ENCODE measurements at places on chromosomes 3 and 15. TPM values are rescaled to one million over a fixed set of nuclear protein-coding genes. Genes with fewer than 3 reads are reported as not detected.
A peak's percentile ranks its signal among the peaks of the same experiment; 100 is the strongest.

The ZBED2 gene
- not detected for total RNA-seq

- no peak for DNase-seq
Measured at GRCh38 chr3:152054315-152054714, 180.9 kb downstream of the SUCNR1 start.

The TRAIP gene
- total RNA-seq = 4.0 TPM

- DNase-seq = no peak
Measured at GRCh38 chr15:53716909-53717876, 42.3 kb downstream of the WDR72 start.

- no peak for DNase-seq
Measured at GRCh38 chr3:14687360-14687759, 12.4 kb downstream of the C3orf20 start.

- DNase-seq = no peak
Measured at GRCh38 chr3:113040231-113040630, 49.4 kb downstream of the GTPBP8 start.

DNA sequence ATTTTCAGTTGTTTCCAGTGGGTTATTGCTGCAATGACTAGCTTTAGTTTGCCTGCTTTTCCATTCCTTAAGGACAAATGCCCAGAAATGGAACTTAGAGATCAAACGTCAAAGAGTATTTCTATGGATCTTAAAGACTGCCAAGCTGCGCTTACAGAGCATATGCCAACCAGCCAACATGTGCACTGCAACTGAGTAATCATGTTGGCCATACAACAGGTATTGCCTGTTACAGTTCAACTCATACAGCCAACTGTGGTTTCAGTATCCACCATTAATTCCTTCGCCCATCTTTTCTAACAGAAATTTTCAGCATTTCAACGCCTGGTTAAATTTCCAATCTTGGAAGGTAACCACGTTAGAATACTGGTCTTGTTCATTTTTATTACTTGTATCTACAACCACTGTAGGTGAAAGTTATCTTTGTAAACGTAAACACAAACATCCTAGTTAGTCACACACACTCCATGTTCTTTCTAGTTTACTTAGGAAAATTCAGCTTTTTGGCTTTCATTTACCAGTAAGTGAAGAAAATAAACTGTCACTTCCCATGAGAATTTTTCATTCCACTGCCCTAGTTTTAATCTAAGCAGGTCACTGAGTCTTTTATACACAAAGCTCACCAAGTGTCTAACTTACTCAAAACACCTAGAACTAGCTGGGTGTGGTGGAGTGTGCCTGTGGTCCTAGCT lies 3.9 kb downstream of the RPL32 start:
- no peak for DNase-seq

The GOLGA8G gene
- total RNA-seq = not detected

DNA sequence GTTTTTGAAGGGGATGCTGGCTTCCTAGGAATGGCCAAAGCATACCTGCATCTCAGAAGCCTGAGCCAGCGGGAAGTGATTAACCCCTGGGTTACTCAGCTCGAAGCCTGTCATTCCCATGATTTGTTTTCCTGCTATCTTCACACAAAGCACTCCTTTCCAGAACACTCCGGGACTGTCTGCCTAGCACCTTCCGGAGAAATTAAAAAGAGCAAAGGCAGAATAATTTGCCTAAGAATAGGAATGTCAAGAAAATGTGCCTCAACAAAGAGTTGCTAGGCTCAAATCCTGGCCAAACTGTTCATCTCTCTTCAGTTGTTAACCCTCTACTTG lies 34.1 kb downstream of the TPM1 start:
- DNase-seq = no peak

The PEX5L gene
- total RNA-seq = 0.12 TPM

DNA sequence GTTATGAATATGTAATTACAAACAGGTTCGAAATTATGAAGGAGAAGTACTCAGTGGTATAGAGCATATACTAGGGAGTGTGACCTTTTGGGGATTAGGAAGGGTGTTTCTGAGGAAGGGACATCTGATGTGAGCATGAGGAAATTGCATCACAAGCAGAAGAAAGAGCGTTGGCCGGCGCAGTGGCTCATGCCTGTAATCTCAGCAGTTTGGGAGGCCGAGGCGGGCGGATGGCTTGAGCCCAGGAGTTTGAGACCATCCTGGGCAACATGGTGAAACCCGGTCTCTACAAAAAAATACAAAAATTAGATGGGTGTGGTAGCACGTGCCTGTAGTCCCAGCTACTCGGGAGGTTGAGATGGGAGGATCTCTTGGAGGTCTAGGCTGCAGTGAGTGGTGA lies 6.9 kb downstream of the CMTM7 start:
- DNase-seq = no peak

The HTD2 gene
- 9.7 TPM for total RNA-seq

The DBR1 gene
- total RNA-seq = 11.6 TPM

- DNase-seq = no peak
Measured at GRCh38 chr3:46146021-46146420, 62.1 kb downstream of the CCR1 start.

DNA sequence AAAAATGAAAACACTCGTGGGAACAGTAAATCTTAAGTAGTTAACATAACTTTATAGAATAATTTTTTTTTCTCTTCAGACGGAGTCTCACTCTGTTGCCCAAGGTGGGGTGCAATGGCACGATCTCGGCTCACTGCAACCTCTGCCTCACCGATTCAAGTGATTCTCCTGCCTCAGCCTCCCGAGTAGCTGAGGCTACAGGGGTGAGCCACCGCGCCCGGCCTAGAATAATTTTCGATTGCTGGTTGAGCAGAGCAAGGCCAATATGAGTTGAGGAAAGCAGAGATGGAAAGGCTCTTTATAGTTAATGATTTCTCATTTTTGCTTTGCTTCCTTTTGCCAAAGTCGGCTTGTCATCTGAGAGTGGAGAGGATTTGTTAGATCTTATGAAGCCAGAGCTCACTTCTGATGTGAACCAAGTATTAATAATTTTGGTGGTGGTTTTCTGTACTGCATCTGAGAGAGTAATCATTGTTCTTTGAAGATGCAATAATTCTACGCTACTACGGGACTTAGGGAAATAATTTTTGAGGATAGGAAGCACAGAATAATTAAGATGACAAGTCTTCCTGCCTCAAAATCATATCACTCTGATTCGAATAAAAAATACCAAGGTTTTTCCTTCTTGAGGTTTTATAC lies 1.6 kb upstream of the GOLM2 start:
- no peak for DNase-seq

GRCh38 chr15:77547801-77548588 lies 84.7 kb downstream of the LINGO1 start:
- no peak for DNase-seq

DNA sequence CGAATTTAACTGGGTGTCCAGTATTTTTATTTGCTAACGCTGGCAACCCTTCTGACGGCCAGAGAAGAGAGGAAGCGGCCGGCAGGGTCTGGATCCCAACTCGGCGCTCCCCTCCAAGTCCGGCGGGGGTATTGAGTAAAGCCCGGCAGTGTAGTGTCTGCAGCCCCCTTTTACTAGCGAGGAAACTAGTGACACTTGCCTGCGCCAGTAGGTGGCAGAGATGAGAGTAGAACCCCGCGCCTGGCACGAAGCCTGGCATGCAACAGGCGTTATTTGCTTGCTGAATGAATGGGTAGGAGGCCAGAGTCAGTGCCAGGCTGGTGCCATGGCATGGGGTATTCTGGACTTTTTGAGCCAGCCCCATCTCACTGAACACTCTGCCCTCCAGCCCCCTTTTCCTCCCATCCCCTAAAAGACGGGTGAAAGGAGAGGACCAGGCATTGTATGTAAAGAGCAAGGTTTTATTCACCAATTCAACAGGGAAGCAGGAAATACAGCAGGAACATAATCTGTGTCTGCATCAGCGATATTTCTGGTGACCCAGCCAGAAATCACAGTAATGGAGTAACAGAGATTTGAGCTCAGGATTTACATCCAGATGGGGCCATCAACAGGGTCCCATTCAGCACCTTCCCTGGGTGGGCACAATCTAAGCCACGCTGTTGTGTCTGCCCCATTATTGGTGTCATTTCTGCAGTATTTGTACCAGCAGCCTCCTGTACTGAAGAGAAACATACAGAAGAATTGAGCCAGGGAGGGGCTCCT lies 788 bp upstream of the WDR73 start:
- peak; percentile 88 for DNase-seq

The ADGRG7 gene
- total RNA-seq = 13.9 TPM

DNA sequence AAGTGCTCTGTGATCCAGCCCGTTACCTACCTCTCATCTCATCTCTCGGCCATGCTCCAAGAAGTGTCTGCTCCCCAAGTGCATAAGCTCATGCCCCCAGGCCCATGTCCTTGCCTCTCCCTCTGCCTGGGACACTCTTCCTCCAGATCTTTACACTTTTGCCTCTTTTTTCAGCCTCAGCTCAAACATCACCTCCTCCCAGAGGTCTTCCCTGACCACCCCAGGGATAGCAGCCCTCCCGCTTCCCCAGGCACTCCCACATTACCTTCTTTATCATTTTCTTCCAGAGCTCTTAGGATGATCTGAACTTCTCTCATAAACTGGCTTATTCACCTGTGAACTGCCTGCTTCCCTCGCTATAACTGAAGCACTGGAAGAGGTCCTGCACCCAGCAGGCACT lies 2.7 kb upstream of the FURIN start:
- DNase-seq = no peak

DNA sequence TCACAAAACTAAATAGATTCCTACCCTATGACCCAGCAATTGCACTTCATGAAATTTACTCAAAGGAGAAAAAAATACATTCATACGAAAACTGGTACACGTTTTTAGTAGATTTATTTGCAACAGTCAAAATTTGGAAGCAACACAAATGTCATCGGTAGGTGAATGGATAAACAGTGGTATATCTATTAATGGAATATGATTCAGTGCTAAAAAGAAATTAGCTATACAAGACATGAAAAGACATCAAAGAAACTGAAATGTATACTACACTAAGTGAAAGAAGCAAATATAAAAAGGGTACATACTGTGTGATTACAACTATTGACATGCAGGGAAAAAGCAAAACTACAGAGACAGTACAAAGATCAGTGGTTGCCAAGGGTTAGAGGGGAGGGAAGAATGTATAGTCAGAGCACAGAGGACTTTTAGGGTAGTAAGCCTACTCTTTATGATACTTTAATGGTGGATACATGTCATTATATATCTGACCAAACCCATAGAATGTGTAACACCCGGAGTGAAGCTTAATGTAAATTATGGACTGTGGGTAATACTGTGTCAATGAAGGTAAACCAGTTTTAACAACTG lies 31.6 kb downstream of the RFX7 start:
- DNase-seq = no peak

- peak; percentile 59 for DNase-seq
Measured at GRCh38 chr15:82790321-82790720, 15.5 kb downstream of the FSD2 start.

The MAPKBP1 gene
- total RNA-seq = 15.2 TPM

The TM4SF18 gene
- total RNA-seq = 2.4 TPM

- no peak for DNase-seq
Measured at GRCh38 chr15:97736748-97737147, 223.8 kb upstream of the ARRDC4 start.

The RTP3 gene
- total RNA-seq = not detected

The FOXB1 gene
- not detected for total RNA-seq

The ECE2 gene
- total RNA-seq = 2.2 TPM

The SLC9A9 gene
- 18.2 TPM for total RNA-seq

The NR2E3 gene
- 0.34 TPM for total RNA-seq

The SCAANT1 gene
- total RNA-seq = not detected

GRCh38 chr3:176568189-176568588 lies 629.1 kb downstream of the TBL1XR1 start:
- no peak for DNase-seq

GRCh38 chr3:20912406-20912805 lies 726.4 kb upstream of the SGO1 start:
- DNase-seq = no peak
